Type B pancreatic cell (in vitro differentiated cells): ENCODE measurements at places on chromosomes 11 and 22.

- DNase-seq: no peak
Measured at GRCh38 chr11:2099516-2100349, 39.5 kb downstream of the IGF2 start.

- DNase-seq: no peak
Measured at GRCh38 chr11:20647976-20648565, 21.3 kb upstream of the NELL1 start.

DNA sequence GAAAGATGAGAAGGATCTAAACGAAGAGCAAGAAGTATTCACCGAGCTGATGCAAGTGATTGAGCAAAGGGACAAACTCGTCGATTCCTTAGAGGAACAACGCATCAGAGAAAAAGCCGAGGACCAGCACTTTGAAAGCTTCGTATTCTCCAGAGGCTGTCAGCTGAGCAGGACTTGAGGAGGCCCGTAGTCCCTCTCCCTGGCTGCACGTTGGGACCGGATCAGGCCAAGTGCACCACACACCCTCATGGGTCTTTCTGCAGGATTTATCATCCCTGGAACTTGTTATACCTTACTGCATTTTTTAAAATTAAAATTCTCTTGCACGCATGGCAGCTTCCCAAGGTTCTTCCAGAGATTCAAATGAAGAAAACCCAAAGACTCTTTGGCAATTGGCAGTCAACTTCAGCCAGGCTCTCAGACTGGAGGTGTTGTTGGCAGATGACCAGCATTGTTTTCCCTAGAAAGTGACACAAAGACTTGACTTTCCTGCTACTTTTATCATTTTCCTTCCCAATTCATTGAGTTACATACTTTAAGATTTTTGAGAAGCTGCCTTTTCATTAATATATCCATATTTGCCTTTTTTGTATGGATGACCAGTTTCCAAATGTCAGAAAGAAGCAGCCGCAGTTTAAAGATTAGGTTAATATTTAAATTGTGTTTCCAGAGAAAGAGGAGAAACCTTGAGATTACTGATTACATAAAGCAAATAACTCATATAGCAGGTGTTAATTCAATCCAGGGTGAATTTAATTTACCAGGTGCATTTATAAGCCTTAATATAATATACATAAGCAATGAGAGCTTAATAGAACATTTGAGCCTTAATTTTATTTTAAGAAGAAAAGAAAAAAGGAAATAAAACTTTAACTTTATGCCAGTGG, 18.8 kb upstream of the PARVA start:
- no peak for DNase-seq

DNA sequence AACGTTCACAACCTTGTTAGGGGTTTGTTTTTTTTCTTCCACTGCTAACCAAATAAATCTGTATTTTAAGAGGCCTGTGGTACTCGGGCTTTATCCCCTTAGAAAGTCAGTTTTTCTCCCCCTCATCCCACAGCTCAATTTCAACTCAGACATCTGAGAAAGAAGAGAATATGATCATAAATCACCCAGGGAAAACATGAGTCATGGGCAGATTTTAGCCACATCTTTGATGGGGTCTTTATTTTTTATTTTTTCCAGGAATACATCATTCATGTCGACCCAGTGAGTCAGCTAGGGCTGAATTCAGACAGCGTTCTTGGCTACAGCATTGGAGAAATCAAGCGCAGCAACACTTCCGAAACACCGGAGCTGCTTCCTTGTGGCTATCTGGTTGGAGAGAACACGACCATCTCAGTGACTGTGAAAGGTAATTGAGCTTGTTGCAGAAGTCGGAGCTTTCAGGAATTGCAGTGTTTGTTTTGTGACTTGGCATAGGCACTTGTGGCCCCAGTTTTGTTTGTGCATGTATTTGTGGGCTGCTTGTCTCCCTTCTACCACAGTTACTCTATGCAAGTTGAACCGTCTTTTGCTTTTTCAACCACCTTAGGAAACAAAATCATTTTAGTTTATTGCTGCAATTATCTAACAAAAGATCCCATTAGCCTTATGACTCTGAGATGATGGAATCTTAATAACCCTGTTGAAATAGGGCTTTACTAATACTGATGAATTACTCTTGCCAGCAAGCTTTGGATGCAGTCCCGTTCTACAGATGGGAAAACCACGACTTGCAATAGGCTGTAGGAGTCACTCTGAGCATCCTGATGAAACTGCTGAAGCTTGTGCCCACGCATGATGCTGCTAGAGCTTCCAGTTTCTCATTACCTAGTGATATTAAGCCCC, 62.7 kb downstream of the DBX1 start:
- DNase-seq: no peak

- no peak for DNase-seq
Measured at GRCh38 chr11:1055990-1056771, 18.5 kb upstream of the MUC2 start.

DNA sequence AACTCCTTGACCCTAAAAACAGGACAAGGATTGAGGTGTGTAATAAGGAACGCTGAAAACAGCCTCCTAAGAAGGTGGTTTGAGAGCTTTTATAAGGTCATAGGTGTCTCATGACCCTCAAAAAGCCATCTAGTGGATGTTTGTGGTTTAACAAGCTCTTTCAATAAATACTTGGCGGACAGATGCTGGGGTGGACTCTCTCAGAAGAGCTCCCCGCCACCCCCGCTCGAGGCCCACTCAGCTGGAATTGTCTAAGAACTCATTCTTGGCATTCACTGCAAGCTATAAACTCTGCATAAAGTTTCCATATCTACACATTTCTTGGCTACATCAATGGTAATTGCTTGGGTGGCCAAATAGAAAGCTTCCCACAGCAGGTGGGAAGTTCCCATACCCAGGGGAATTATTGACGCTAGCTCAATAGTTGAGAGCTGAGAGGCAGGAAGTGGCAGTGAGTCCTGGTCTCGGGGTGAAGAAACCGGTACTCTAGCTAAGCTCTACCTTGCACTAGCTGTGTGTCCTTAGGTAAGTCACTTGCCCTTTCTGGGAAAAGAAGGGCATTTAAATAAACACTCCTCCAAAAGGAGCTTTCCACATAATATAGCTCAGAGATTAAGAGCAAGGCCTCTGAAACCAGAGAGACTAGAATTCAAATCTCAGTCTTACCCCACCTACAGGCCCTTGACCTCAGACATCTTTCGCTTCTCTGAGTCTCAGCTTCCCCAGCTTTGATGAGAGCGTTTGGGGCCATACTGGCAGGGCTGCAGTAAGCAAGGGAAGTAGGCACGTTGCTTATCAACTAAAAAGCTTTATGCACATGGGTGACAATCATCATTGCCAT, 6.4 kb downstream of the MS4A15 start:
- DNase-seq: no peak

DNA sequence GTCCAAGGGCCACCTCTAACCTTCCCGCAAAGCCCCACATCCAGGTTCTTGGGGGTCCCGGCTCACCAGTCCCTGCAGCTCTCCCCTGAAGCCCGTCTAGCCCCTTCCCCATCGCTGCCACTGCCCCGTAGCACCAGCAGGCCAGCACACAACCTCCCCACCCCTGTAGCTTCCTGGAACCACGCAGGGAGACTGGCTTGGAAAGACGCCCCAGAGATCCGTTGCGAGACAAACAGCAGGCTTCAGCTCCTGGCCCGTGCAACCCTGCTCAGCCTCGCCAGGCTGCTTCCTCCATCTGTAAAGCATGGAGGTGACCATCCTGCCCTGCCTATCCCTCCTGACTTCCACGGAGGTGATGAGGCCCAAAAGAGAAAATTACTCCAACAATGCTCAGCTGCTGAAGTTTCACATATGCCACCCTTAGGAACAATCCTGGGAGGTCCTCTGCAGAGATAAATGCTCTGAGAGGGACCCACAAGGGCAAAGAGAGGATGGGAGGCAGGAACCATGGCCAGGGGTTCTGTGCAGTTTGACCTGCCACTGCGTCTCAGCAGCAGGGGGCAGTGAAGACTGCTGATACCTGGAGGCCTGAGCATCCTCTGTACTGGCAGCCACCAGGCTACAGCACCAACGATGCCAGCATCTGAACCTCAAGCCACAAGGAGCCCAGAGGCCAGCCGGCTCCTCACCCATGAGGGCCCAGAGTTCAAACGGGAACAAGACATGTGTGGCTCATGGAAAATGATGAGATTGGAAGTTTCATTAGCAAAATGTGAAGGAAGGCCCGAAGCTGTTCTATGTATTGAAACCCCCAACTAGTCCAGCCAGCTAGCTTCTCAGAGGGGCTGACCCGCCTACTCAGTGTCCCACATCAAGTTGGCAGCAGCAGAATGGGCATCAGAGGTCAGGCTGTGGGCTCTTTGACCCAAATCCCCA, 16.1 kb downstream of the DGCR2 start:
- no peak for DNase-seq

GRCh38 chr22:37026325-37026724, 6.8 kb downstream of the MPST start:
- no peak for DNase-seq

- DNase-seq: no peak
Measured at GRCh38 chr11:47593492-47593933, 698 bp downstream of the C1QTNF4 start.

DNA sequence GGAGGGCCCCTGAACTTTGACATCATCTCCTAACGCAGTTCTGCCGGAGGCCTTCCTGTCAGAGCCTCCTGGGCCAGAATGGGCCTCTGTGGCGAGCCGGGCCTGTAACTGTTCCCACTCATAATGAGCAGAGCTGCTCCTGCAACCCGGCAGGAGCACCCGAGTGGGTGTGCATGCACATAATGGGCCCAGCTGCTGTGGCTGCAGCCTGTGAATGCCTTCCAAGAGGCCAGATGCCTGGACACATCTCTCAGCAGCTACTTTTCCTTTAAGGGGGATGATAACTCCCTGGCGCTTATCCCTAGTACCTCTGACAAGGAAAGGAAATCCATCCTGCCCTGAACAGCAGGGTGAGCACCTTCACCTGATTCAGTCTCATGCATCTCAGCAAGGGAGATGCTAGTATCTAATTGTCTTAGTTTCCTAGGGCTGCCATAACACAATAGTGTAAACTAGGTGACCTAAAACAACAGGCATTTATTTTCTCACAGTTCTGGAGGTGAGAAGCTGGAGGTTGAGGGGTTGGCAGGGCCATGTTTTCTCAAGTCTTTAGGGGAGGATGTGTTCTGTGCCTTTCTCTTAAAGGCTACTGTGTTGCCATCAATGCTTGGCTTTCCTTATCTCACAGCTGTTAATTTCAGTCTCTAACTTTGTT, 120.5 kb downstream of the TEAD1 start:
- DNase-seq: no peak
